ENCODE measurements at places on chromosomes 3 and 15.
A peak's percentile ranks its signal among the peaks of the same experiment; 100 is the strongest.

- DNase-seq: no peak
Measured at GRCh38 chr3:67526246-67526645, 128.2 kb downstream of the SUCLG2 start.

- DNase-seq: no peak
Measured at GRCh38 chr3:158685159-158685558, 12.7 kb upstream of the LXN start.

DNA sequence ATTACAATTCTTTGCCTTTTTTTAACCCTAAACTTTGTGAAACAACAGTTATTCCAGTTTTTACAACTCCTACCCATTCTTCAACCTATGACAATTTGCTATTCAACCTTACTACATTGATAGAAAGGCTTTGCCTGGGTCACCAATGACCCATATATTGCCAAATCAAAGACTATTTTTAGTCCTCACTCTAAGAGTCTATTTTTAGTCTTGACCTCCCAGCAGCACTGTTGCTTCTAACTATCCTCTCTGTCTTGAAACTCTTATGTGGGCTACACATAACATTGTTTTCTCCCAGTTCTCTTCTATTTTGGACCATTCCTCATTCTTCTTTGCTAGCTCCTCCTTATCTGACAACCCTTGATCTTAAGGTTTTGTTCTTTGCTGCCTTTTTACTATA is 71.4 kb downstream of the C3orf80 start:
- DNase-seq: no peak

DNA sequence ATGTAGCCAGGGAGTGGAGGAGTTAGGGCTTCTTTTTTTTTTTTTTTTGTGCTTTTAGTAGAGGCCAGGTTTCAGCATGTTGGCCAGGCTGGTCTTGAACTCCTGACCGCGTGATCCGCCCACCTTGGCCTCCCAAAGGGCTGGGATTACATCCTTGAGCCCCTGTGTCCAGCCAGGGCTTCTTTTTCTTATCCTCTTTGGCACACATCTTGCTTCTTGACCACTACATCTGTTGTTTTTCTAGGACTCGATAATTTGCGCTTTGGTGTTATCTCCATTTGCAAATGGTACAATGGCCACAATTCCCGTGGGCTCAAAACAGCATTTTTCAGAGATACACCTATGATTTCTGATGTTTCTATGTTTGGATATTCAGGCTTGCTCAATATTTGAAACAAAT is 4.2 kb downstream of the SKIL start:
- DNase-seq: no peak

DNA sequence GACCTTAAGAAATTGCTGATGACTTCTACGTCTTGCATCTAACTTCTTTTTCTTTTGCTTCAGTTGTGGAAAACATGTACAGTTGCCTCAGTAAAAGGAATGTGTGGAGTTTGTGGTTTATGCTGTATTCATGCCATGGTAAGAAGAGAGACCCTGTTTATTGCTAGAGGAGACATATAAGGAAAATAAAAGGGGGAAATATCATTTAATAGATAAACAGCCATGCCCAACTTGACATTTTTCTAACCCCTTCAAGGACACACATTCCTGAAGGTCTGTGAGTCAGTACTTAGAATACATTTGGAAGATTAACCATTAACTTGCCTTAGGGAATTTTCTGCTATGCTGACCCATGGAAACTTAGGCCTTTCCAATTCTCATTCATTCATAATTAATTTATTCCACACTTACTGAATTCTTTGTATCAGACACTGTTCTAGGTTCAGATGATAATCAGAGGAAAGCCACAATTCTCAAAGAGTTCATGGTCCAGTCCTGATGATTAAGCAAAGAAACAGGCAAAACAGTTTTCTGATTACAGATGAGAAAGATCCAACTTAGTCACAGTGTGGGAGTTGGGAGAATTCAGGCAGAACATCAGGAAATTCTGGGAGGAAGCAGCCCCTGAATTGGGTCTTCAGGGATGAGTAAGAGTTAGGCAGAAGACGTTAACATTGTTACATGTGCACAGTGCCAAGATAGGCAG is 329.8 kb upstream of the RASGRP1 start:
- DNase-seq: no peak

GRCh38 chr3:107588217-107588616 is 65.5 kb downstream of the BBX start:
- no peak for DNase-seq

- no peak for DNase-seq
Measured at GRCh38 chr3:183812761-183813445, 12.5 kb downstream of the MAP6D1 start.

DNA sequence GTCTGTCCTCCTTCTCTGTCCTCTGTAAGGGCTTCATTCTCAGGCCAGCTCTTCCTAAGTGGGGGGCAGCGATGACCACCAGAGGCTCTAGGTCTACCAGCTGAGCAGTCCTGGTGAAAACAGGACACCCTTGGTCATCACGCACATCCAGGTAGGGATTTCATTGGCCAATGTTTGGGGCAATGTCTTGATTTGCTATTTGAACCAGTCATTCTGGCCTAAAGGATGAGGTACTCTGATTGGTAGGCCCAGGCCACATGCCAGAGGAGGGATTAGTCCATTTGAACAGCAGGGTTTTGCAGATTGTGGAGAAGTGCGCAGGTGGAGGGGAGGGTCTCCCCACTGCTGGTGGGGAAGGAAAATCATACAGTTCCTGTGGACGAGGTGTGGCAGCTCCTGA is 57.3 kb downstream of the PLXNA1 start:
- no peak for DNase-seq

GRCh38 chr3:53069422-53070068 is 23.7 kb upstream of the SFMBT1 start:
- no peak for DNase-seq

GRCh38 chr3:135565546-135565945 is 400.0 kb upstream of the PPP2R3A start:
- no peak for DNase-seq

GRCh38 chr15:23497710-23498111 is 50.7 kb upstream of the GOLGA6L2 start:
- DNase-seq: no peak

GRCh38 chr3:13836658-13837587 is 42.9 kb downstream of the WNT7A start:
- no peak for DNase-seq

- no peak for DNase-seq
Measured at GRCh38 chr15:75891895-75892294, 11.8 kb upstream of the FBXO22 start.

DNA sequence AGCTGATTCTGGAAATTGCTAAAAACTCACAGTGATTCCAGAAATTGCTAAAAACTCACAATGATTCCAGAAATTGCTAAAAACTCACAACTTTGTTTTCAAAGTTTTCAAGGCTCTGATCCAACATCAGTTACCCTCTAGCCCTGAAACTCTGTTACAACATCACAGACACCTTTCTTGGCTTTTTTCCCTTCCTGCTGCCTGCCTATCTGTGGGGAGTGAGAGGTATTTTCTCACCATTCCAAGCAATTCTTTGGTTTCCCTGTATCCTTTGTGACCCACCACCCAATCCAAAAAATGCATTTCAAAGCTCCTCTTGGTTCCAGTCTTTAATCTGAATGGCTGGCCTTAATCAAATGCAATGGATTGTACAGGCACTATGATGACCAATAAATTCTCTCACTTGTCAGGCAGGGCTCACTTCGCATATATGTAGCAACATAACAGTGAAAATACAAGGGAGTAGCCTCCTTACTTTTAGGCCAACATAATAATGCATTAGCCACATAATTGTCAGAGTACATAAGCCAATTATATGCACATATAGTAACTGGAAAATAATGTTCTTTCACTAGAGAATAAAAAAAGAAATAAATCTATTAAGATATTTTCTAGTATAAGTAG is 1139.0 kb downstream of the ROBO2 start:
- DNase-seq: no peak

DNA sequence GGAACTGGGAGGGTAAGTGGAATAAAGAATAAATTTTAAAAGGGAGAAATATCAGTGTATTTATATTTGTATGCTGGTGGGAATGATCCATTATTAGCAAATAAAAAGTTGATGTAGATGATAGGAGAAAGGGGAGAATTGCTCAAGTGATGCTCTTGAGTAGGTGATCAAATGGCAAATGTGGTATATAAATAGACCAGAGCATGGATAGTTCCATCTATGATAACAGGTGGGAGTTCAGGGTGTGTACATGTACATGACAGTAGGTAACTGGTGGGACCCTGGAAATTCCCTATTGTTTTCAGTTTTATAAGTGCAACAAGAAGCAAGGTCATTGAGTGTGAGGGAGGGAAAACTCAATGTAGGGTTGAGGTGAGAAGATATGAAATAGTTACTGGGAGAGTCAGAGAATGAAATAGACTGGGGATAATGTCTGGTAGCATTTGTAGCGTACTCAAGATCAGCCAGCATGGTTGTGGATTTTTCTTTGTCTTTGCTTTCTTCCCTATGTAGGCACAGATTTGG is 31.3 kb upstream of the EBLN2 start:
- DNase-seq: no peak

- no peak for DNase-seq
Measured at GRCh38 chr3:25476639-25477038, 48.6 kb downstream of the RARB start.

GRCh38 chr15:61584410-61584809 is 355.3 kb upstream of the RORA start:
- no peak for DNase-seq

GRCh38 chr3:177337541-177338331 is 140.5 kb upstream of the TBL1XR1 start:
- DNase-seq: peak; percentile 59

DNA sequence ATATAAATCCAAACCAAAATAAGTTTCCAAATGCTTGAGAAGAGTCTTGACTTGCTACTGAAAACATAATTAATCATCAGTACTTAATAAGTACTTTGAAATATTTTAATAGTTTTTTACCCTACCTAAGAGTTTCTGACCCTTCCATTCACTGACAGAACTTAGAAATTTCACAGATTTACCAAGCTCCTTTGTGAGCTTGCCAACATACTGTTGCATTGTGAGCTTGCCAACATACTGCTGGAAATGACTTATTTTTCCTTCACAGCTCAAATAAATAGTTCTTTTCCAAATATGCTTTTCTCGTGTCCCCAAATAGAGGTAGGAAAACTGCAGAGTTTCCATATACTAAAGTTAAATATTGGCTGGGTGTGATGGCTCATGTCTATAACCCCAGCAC is 9.6 kb upstream of the AADAC start:
- no peak for DNase-seq

DNA sequence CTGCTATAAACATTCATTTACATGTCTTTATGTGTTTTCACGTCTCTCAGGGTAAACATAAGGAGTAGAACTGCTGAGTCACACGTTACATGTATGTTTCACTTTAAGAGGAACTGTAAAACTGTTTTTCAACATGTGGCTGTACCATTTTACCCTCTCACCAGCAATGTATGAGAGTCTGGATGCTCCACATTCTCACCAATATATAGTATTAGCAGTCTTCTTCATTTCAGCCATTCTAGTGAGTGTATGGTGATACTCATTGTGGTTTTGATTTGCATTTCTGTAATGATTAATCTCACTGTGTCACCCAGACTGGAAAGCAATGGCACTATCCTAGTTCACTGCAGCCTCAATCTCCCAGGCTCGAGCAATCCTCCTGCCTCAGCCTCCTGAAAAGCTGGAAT is 37.1 kb downstream of the PHC3 start:
- DNase-seq: no peak

GRCh38 chr15:58546066-58546591 is 114.3 kb downstream of the LIPC start:
- no peak for DNase-seq

DNA sequence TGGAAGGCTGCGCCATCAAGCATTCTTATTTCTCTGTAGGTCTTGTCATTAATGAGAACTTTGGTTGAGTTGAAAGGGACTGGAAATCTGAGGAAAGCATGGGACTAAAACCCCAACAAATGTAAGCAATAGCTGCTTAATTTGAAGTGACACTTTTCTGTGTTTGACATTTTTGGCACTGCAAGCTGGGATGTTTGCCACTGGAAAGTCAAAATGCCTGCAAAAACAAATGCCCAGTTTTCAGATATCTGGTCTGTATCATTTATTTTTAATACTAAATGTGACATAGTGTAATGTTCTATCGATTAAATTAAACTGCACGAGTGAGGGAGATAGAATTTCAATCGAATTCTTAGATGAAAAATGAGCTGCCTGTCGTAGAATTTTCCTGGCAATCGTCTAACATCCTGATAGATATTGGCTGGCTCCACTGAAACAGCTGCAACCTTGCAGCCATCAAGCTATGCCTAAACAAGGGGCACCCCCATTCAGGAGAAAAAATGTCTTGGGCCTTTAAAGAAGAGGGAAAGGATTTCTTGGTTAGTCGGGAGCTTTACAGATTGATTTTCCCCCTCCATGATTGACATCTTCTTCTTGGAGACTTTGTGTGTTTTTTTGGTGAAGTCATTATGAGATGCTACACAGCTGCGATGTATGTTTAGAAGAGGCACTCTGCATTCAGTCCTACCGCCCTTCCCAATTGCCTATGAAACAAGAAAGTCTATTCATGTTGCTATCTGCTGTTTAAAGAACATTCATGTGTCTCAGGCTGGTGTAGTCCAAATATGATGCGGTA is 316.7 kb upstream of the TBL1XR1 start:
- DNase-seq: no peak

DNA sequence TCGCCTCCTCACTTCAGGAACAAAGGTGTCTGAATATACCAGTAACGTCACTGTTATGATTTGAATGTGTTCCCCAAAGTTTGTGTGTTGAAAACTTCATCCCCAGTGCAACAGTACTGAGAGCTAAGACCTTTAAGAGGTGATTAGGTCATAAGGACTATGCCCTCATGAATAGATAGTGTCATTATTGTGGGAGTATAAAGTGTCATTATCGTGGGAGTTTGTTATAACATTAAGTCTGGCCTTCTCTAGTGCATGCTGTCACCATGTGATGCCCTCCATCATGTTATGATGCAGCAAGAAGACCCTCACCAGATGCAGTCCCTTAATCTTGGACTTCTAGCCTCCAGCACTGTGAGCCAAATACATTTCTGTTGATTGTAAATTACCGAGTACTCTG is 53.7 kb upstream of the TLE3 start:
- DNase-seq: no peak

- no peak for DNase-seq
Measured at GRCh38 chr15:90402223-90402622, 14.2 kb downstream of the IQGAP1 start.

GRCh38 chr15:92077353-92078085 is 224.0 kb downstream of the SLCO3A1 start:
- peak; percentile 54 for DNase-seq

DNA sequence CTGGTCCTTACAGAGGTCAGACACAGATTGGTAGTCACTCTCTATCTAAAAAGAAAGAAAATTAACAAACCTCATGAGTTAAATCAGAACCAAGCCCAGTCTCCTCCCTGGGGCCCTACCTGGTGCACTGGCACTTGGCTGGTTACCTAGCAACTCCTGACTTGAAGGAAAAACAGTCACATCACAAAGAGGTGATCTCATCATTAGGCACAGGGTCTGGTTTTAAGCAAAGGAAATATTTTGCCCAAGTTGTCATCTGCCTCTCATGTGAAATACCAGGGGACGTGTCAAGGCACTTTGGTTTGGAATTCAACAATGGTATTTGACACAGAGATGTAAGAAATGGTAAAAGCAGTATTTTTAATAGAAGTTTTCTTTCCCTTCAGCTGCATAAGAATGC is 47.7 kb upstream of the FMN1 start:
- DNase-seq: no peak

Measured in stimulated activated CD4-positive, alpha-beta T cell treated with anti-CD3 and anti-CD28 coated beads, Interleukin-2, amount 100 ng/mL, for 4 hours (primary cell).